ENCODE measurements at places on chromosomes 16 and 17.

GRCh38 chr16:28984091-28984490 is 761 bp upstream of the LAT start:
- no peak for DNase-seq

DNA sequence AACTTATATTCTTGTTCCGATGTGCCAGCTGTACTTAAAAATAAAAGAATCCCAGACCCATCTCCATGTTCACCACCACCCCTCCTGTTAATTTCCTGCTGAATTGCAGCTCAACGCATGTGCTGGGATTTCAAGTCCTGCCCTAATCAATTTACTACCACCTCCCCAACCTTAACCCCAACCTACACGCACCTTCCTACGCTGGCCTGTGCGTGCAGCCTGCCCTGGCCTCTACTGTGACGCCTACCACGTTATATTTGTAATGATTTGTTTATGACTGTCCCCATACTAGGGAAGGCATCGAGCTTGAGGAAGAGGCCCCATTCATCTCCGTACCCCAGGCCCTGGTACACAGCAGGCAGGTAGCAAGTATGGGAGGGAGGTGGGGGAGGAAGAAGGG is 251.1 kb downstream of the MRTFB start:
- no peak for DNase-seq

DNA sequence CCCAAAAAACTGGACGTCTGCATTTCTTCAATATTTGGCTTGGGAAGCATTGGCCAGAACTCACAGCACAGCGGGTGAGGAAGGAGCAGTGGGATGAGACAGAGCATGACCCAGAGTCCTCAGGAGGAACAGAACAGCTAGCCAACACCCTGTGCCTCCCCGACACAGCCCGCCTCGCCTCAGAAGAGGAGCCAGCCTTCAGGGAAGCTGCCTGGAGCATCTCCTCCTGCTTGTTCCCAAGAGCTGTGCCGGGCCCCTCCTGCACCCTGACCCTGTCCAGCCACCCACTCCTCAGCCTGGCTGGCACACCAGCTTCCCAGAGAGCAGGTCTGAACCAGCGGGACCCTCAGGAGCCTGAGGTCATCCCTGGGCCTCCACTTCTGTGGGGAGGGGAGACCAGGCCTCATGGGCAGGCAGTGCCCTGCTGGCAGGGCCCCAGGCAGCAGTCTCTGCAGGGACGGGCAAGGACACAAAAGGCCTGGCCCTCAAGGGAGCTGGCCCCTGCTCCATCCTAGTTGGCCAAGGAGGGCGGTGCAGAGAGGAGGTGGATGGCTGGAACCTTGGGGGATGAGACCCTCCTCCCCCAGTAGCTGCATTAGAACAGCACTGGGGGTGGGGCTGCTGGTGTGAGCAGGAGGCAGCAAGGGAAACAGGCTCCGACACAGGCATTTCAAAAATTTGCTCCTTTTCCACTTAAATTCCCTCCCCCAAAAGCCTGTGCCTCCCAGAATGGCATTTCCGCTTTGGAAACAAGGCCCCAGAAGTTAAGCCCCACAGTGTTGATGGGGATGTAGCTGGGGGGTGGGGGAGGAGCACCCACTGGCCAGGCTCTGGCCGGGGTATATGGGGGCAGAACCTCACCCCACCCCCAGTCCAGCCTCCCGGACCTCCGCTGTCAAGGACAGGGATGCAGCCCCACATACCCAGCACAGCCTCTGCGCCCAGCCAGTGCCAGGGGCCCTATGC is 1.8 kb upstream of the BCAR1 start:
- DNase-seq = no peak

DNA sequence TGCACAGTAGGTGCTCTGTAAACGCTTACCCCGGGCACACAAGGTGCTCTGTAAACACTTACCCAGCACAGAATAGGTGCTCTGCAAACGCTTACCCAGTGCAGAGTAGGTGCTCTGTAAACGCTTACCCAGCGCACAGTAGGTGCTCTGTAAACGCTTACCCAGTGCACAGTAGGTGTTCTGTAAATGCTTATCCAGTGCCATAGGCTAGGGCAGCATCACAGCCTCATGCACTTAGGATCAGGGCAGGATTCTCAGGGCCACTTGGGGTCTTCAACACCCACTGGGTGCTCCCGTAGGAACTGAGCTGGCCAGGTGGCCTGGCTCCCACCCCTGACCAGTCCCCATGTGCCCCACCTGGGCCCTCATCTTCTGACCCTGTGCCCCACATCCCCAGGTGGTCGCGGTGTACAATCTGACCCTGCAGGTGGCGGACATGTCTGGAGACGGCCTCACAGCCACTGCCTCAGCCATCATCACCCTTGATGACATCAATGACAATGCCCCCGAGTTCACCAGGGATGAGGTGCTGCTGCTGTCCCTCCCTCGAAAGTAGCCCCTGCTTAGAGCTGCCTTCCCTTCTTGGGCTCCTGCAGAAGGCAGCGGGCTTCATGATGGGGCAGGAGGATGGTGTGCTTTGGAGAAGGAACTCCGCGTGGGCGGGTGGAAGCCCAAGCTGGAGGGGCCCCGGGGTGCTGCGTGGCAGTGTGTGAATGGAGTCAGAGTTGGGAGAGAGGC is 13.1 kb downstream of the SLC22A31 start:
- no peak for DNase-seq

- DNase-seq = no peak
Measured at GRCh38 chr16:49542391-49542891, 168.8 kb downstream of the C16orf78 start.

DNA sequence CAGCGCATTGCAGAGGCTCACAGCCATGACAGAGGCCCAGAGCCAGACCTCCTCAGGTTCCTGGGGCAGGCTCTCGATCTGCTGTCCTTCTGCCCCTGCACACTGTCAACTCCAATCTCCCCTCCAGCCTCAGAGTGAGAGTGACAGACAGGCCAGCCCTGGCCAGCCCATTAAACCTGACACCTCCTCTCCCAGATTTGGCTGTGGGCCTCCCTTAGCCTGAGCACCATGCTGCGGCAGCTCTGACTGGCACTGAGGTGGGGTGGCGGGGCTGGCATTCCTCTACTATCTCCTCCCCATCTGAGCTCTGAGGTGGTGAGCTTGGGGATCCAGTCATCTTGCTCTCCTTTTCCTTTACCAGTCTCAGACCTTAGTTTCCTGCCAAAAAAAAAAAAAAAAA is 15.5 kb upstream of the C1QL1 start:
- no peak for DNase-seq

DNA sequence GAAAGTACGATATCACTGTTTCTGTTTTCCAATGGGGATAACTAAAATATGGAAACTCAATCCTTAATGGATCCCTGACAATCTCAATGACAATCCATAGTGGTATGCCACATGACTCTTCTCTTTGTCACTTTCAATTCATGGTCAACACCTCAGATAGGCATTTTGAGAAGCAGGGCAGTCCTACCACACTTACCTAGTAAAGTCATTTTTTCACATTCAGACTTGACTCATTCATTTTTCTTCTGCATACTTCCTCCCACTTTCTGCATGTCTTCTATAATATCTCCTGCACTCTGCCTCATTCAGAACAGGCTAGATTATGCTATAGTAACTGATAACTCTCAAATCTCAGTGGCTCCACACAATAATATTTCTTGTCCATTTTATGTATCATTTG is 117.5 kb downstream of the FTO start:
- no peak for DNase-seq

DNA sequence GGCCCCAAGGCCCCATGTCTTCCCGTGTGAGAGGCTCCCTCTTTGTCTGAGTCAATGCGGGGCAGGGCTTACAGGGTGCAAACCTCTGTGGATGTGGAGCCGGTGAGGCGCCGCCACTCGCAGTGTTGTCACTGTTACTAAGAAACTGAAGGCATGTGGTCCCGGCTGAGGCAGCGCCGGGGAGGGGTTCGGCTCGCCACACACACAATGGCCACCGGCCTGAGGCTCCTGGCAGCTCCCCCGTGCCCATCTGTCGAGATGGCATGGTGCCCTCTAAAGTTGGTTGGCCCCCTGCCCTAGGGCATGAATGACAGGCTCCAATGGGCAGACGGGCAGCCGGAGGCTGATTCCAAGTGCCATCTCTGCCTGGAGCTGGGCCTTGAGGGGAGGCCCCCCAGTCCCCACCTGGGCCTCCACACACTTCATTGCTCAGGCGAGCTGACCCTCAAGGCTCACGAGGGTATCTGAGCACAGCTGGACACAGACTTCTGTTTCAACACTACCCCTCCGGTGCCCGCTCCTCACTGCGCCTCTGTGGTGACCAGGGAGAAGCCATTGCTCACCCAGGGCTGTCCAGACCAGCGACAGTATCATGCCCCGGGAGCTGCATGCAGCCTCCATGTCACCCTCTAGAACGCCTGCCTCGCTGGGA is 137.2 kb downstream of the C16orf78 start:
- no peak for DNase-seq

DNA sequence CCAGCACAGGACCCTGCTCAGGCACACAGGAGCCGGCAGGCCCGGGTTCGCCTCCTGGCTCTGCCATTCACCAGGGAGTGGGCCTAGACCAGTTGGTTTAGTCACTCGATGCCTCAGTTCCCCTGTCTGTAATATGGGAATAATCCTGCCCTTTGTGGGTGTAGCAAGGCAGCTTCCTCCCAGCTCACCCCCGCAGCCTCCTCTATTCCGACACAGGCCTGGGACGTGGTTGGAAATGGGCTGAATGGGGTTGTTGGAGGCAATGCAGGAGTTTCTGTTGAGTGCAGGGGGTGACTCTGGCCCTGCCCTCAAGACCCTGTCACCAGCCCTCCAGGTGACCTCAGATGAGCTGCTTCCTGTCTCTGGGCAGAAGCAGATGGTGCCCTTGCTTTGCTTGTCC is 19.8 kb downstream of the SLC5A10 start:
- DNase-seq = no peak

- no peak for DNase-seq
Measured at GRCh38 chr17:10063730-10064241, 134.6 kb downstream of the GAS7 start.

GRCh38 chr17:16977932-16978331 is 6.0 kb upstream of the TNFRSF13B start:
- no peak for DNase-seq

- no peak for DNase-seq
Measured at GRCh38 chr17:72296456-72296855, 175.6 kb downstream of the SOX9 start.

DNA sequence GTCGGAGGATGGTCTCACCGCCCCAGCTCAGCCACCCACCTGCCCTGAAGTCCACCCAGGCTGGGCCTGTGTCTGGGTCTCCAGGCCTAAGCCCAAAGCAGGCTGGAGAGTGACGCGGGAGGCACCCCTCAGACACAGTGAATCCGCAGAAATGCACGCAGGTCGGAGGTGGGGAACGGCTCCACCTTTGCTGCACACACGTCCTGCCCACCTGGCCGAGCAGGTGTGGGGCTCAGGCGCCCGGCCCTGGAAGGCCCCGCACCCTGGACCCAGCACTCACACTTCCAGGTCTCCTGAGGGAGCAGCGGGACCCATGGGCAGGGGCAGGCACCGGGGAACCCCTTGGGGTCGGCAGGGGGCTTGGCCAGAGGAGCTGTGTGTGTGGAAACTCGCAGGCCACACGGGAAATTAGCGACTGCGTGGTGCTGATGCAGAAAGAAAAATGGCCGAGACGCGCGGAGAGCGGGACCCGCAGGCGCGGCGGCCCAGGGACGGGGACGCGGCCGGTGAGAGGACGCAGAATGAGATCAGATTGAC is 10.7 kb downstream of the CYBC1 start:
- no peak for DNase-seq

DNA sequence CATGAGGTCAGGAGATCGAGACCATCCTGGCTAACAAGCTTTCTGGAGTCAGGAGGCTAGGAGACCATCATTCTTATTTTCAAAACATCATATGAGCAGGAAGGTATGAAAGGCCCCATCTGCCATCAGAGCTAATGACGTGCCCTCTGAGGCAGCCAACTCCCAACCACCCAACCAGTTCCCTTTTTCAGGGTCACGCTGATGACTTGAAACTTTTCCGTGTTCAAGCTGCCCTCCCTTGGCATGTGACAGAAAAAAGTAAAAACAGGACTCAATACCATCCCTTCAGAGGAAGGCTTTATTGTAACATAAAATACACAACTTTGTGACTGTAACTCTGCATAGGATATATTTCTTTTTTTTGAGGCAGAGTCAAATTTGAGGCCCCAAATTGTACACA is 4.6 kb upstream of the GHDC start:
- DNase-seq = no peak

DNA sequence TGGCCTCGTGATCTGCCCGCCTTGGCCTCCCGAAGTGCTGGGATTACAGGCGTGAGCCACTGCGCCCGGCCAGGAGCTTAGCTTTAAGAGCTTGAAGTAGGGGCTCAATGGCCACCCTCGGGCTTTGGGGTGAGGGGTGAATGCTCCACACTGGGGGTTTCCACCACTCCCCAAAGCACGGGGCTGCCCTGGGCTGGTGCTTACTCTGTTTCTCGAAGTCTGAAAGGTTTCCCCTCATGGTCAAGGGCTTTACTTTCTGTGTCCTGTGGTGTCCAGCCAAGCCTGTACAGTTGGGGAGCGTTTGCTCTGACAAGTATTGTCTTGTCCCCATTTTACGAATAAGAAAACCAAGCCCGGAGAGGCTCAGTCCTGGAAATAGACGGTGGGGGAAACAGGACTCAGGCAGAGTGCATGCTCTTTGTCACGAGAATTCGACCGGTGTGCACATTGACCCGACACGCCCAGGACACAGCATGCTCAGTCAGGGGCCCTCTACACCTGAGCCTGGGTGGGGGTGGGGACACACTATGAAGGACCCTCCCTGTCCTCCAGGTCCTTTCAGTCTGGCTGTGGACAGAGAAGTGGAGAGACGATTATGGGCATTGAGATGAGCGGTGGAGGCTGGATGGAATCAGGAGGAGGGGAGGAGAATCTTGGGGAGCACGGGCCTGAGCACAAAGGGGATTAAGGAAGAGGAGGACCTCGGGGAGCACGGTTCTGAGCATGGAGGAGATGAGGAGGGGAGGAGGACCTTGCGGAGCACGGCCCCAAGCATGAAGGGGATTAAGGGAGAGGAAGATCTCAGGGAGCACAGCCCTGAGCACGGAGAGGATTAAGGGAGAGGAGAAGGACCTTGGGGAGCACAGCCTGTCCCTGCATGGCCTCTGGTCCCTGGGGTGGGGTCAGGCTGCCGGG is 7.5 kb downstream of the CD7 start:
- no peak for DNase-seq

- DNase-seq = no peak
Measured at GRCh38 chr17:2210726-2211125, 92.9 kb downstream of the SMG6 start.

- DNase-seq = no peak
Measured at GRCh38 chr16:53609536-53609935, 94.1 kb downstream of the RPGRIP1L start.

GRCh38 chr16:84503751-84504395 is 586 bp downstream of the MEAK7 start:
- DNase-seq = no peak

GRCh38 chr16:1980030-1980769 is 1.1 kb downstream of the NOXO1 start:
- DNase-seq = no peak

GRCh38 chr17:79995696-79996095 is 40.0 kb downstream of the TBC1D16 start:
- no peak for DNase-seq

Data from NCI-H2081 (cell line).